Myometrial cell (primary cell): ENCODE measurements at places on chromosomes 3 and 15. TPM values are rescaled to one million over a fixed set of nuclear protein-coding genes. Genes with fewer than 3 reads are reported as not detected.

Gene SLC9C1
- total RNA-seq: not detected in 2 replicates

Gene EXD1
- not detected in 2 replicates for total RNA-seq

Gene CAMK2N2
- not detected in 2 replicates for total RNA-seq

Gene SLC28A2
- total RNA-seq: not detected in 2 replicates

Gene ARPIN
- total RNA-seq: 6.1 and 9.7 TPM in 2 replicates

Gene SNTN
- total RNA-seq: not detected in 2 replicates

Gene C3orf52
- 2.1 and 2.9 TPM in 2 replicates for total RNA-seq

Gene SPATA12
- not detected in 2 replicates for total RNA-seq
